ENCODE measurements at places on chromosomes 2 and 18.

GRCh38 chr2:218983934-218984238 lies 1.1 kb downstream of the FEV start:
- no peak for DNase-seq

DNA sequence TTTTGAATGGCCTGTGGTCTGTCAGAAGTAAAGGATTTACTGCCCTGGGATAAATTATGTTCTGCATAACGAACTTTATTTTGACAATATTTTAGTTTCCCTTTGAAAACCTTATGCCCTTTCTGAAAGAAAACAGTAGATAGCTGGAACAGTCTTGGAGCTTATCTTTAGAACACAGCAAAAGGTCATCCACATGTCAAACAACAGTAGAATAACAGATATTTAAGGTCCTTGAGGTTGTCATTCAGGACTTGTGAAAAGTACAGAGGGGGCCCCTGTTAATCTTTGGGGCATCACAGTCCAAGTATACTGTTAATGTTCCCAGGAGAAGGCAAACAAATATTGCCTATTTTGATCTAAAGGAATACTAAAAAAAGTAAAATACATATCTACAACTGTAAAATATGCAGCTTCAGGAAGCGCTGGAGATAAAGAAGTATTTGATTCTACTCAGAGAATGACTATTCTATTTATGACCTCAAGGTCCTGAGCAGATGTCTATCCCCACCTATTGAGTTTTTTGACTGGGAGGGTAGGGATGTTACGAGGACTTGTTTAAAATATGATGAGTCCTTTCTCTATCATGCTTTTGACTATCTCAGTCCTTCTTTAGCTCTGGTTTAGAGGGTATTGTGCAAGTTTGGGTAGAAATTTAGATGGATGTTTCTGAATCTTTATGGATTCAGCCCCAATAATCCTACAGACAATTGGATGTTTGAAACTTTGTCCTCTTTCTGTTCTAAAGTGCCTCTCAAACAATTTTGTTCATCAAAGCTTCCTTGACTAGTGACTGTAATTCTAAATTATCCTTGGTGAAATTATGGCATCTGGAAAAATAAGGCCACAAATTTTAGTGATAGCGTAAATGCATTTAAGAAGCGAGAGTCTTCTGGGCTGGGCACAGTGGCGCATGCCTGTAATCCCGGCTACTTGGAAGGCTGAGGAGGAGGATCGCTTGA lies 25.1 kb upstream of the TMEM214 start:
- DNase-seq, result no peak

DNA sequence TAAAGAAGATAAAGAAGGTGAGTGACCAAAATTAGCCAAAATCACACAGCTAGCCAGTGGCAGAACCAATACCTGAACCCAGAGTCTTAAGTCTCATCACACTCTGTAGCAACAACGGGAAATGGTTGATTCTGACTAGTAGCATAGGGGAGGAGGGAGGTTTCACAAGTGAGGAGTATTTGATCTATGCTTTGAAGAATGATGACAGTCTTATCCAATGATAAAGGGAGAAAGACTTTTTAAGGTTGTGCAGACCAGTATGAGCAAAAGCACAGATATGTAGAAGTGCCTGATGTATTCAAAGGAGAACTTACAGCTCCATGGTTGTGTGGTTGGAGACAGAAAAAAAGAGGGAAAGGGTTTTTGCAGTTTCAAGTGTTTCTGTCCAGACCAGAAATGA lies 50.7 kb upstream of the LINC00305 start:
- DNase-seq, result no peak

DNA sequence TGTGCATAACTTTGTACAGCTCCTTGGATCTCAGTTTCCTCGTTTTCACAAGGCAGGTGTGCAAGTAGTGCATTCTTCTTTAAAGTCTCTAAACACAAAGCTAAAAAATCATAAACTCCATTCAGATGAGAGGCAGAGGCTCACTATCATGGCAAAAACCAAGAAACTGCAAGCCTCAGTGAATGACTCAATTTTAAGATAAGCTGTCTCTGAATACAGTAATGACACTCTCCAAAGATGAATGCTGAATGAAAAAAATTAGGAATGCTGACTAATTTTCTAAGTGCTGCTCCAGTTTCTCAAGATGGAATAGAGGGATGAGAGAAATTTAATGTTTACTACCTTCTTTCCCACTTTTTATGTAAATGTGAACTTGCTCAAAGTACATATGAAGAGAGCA lies 17.2 kb downstream of the B4GALT6 start:
- DNase-seq, result no peak

DNA sequence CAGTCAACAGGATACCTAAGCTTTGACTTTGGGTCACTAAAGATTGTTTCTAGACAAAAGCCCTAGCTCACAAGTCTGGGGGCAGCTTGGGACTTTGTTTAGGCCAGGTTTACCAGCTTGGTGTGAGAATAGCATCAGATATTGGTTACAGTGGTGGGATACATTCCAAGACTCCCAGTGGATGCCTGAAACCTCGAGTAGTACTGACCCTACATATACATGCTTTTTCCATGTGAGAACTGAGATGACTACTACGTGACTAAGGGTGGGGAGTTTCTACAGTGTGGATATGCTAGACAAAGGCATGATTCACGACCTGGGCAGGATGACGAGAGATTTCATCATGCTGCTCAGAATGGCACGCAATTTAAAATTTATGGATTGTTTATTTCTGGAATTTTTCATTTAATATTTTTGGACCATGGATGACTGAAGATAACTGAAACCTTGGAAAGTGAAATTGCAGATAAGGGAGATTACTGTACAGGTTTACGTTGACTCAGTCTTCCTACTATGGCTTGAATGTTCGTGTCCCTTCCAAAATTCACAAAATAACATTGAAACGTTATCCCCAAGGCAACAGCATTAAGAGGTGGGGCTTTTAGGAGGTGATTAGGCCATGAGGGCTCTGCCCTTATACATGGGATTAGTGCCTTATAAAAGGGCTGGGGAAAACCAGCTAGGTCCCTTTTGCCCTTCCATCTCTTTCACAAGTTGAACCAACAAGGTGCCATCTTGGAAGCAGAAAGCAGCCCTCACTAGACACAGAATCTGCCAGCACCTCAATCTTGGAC lies 50.2 kb upstream of the CTAGE1 start:
- no peak for DNase-seq
